ENCODE measurements at places on chromosomes 16 and 17. TPM values are rescaled to one million over a fixed set of nuclear protein-coding genes. Genes with fewer than 3 reads are reported as not detected.

The NLGN2 gene
- total RNA-seq = 23.4 TPM

The EFNB3 gene
- total RNA-seq = 3.5 TPM

- no peak for DNase-seq
These were observed 7.5 kb upstream of the KCNJ12 start for GRCh38 chr17:21368545-21369246.

GRCh38 chr17:74512624-74513091 lies 18.6 kb downstream of the CD300LB start:
- DNase-seq = no peak

- DNase-seq = no peak
These were observed 17.2 kb upstream of the ATP2A3 start for GRCh38 chr17:3981455-3981854.

GRCh38 chr16:75919664-75920063 lies 193.4 kb upstream of the CPHXL start:
- no peak for DNase-seq

DNA sequence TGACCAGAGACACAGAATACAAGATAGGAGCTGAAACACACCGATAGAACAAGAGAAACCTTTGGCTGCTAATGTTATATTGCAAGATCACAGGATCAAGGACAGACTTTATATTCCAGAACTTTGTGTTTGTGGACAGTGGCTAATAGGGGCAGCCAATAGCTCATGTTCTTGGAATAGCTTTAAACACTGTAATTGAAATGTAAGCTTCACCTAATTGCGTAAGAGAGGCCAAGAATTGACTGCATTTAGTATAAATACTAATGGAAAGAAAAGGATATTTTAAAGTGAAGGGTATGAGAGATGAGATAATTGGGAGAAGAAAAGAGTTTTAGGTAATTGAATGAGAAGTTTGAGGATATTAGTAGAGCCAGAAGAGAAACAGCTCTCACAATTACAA lies 758.8 kb downstream of the CDH11 start:
- DNase-seq = no peak
